ENCODE measurements at places on chromosomes 2 and 18. TPM values are rescaled to one million over a fixed set of nuclear protein-coding genes. Genes with fewer than 3 reads are reported as not detected.

GRCh38 chr2:105334211-105334610, 3.1 kb upstream of the C2orf49 start:
- DNase-seq, result no peak

GRCh38 chr2:203718087-203718486, 11.6 kb downstream of the CD28 start:
- DNase-seq, result no peak

DNA sequence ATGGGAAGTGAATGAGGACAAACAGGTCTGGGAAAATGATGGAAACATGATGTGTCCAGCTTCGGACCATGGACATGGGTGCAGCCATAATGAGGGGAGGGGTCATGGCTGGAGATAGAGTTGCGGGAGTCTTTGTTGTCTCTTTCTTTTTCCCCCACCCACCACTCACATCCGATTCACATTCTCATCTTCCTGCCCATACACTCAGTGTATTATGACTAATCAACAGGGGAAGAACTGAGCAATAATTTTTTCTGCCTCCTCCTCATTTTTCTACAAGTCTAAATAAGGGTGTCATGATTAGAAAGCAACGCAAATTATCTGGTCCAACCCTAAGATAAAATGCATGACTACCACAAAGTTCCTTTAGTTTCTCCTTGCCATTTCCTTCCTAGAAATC, 5.7 kb upstream of the SERPINB2 start:
- no peak for DNase-seq

DNA sequence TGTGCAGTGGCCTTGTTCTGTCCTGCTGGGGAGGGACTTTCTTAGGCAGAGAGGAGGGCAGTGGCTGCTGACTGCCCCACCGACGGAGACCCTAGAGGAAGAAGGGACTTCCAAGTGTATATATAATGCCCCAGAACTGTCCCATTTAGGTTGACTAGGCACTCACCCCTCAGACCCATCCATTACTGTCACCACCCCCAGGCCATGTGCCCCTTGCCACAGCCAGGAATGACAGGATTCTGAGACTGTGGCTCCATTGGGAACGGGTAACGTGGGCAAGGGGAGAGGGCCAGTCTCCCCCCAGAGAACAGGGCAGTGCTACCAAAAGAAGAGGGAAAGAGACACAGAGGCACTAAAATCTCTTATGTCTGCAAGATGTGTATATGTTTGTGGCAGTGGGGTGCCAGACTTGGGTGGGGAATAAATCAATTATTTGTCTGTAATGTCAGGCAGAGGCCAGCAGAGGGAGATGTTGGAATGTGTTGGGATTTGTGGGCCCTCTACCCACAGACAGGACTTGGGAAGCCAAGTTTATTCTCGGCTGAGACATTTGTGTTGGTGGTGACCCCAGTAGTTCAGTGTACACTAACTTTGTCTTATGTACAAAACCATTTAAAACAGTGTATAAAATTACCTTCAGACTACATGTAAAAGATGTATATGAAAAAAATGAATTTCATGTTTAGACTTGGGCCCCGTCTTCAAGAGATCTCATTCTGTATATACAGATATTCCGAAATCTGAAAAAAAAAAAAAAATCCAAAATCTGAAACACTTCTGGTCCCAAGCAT, 24.0 kb upstream of the TMEM37 start:
- peak; percentile 83 for DNase-seq

GRCh38 chr2:220687231-220687843, 884.8 kb downstream of the EPHA4 start:
- DNase-seq, result peak; percentile 69

The TGOLN2 gene
- 124 TPM for total RNA-seq

Measured in osteoblast (primary cell).